Left colon (tissue), 2 donors: ENCODE measurements at places on chromosomes 16 and 17. TPM values are rescaled to one million over a fixed set of nuclear protein-coding genes. Genes with fewer than 3 reads are reported as not detected.

The CEMP1 gene
- total RNA-seq = 0.70 TPM

The ZSCAN10 gene
- not detected for total RNA-seq

The GSG1L gene
- not detected for total RNA-seq

The PRSS53 gene
- 0.61 TPM for total RNA-seq

The CCL18 gene
- 1.2 TPM for total RNA-seq
